ENCODE measurements at places on chromosomes 12 and 14.

DNA sequence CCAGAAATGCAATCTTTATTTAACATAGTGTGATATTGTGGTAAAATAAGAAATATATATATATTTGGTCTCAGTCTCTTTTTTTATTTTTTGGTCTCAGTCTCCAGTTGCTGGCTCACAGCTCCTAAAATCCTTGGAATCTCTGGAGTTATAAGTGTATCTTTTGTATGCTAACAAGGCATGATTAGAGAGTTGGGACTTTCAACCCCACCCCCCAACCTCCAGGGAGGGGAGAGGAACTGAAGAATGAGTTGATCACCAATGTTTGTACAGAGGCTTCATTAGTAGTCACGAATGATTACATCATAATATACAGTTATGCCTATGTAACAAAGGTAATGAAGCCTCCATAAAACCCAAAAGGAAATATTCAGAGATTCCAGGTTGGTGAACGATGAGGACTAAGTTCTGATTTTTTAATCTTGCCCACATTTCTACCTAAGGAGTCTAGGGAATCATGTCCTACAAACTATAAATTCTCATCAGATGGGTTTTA lies 22.8 kb upstream of the LALBA start:
- DNase-seq, result no peak

DNA sequence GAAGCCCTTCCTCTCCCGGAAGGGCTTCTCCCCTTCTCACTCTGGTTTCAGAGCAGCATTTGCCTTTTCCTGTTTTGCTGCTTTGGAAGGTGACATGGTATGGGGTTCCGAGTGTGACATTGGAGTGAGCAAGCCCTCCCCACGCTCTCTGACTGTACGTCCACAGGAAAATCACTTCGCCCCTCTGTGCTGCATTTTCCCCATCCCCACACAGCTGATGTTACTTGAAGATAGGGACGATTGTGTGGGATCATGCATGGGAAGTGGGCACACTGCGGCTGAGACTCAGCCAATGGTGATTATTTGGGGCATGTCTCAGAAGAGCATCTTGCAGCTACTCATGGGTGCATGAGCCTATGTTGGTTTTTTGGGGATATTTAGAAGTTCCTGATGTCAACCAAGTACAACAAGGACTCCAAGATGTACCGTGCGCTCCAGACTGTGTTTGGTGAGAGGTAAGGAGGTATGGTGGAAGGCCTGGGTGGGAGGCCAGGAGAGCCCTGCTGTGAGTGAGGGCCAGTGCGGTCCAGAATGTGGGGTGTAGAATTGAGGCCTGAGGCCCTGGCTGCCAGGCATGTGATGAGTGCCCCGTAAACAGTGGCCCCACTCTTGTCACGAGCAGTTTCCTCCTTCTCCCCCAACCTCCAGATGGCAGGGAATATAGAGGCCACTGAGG lies 15.1 kb downstream of the CYP46A1 start:
- DNase-seq, result no peak

GRCh38 chr12:517538-517937 lies 57.8 kb downstream of the B4GALNT3 start:
- no peak for DNase-seq

GRCh38 chr12:6183689-6184428 lies 16.3 kb upstream of the CD9 start:
- DNase-seq, result no peak

- DNase-seq, result no peak
Measured at GRCh38 chr12:56818629-56819028, 55.5 kb downstream of the HSD17B6 start.

DNA sequence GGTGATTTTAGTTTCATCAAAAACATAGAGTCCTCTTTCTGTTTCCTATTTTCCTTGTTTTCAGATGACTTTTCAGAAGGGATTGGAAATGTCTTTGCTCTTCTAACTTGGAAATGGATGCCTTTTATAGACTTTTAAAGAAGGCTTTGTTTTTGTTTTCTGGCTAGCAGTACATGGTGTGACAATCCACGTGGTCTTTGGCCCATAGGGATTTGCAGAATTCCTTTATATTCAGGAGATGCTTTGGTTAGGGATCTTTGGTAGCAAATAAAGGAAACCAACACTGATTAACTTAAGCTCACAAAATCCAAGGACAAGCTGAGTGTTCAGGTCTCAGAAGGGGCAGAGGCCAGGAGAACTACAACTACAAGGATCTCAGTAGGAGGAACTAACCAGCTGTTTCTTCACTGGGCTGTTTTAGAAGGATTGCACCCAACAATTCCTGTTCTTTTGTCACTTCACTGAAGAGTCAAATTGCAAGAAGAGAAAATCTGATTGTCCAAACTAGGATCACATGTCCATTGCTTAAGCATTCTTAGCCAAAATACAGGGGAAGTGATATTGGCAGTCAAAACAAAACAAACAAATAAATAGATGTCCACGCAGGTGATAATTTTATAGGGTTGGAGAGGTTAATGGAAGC lies 58.6 kb upstream of the MANSC4 start:
- DNase-seq, result no peak
